Activated CD4-positive, alpha-beta T cell treated with anti-CD3 and anti-CD28 coated beads for 36 hours (primary cell): ENCODE measurements at places on chromosomes 3 and 15. TPM values are rescaled to one million over a fixed set of nuclear protein-coding genes. Genes with fewer than 3 reads are reported as not detected.

OIP5 gene
- 14.0 TPM for total RNA-seq

ECE2 gene
- not detected for total RNA-seq

NKTR gene
- 59.2 TPM for total RNA-seq

CAND2 gene
- 2.1 TPM for total RNA-seq

DAPK2 gene
- total RNA-seq, result 1.0 TPM

ZBED2 gene
- total RNA-seq, result 418 TPM

GP5 gene
- total RNA-seq, result 0.39 TPM

SENP7 gene
- 12.9 TPM for total RNA-seq

RETNLB gene
- not detected for total RNA-seq

CSTA gene
- total RNA-seq, result not detected

CLDN18 gene
- not detected for total RNA-seq
